ENCODE measurements at places on chromosomes 7 and 10. TPM values are rescaled to one million over a fixed set of nuclear protein-coding genes. Genes with fewer than 3 reads are reported as not detected.

Gene MCU
- 26.6 TPM for total RNA-seq

Gene IDI2
- total RNA-seq = not detected

Gene PDZD7
- 5.5 TPM for total RNA-seq

Gene LLCFC1
- total RNA-seq = not detected

Gene LIPK
- total RNA-seq = not detected

Gene CNTNAP2
- total RNA-seq = under 0.01 TPM

Gene CALY
- not detected for total RNA-seq

Gene SLC26A5
- not detected for total RNA-seq

Gene SPDYE9
- total RNA-seq = not detected

Gene ZNF425
- 2.5 TPM for total RNA-seq

Gene CRCP
- 21.2 TPM for total RNA-seq

Gene DGKI
- 12.7 TPM for total RNA-seq

Gene XRCC2
- 1.2 TPM for total RNA-seq

Gene PDSS1
- total RNA-seq = 3.6 TPM

Gene KIF5B
- total RNA-seq = 179 TPM

Gene HOXA13
- total RNA-seq = not detected

Gene LRRC18
- total RNA-seq = not detected

Gene PAX4
- not detected for total RNA-seq

Gene EPO
- not detected for total RNA-seq

Gene SERPINE1
- 1,589 TPM for total RNA-seq

Gene NPC1L1
- 0.07 TPM for total RNA-seq

Gene PLXNA4
- 29.5 TPM for total RNA-seq

Gene TFPI2
- total RNA-seq = 59.6 TPM

Gene OR6B1
- total RNA-seq = not detected

Gene LHFPL3
- total RNA-seq = not detected

Gene FGFR2
- total RNA-seq = 0.03 TPM

Gene UCMA
- total RNA-seq = not detected

Gene TMEM229A
- total RNA-seq = 0.07 TPM

Gene FAM24B
- total RNA-seq = 2.2 TPM

Gene AKR1B1
- 46.7 TPM for total RNA-seq

Gene SP8
- not detected for total RNA-seq

Gene SFTPD
- 0.13 TPM for total RNA-seq

All from smooth muscle cell of the pulmonary artery (primary cell).